Suprapubic skin (tissue), 4 donors: ENCODE measurements at places on chromosomes 6 and 20.
A peak's percentile ranks its signal among the peaks of the same experiment; 100 is the strongest.

GRCh38 chr6:99818161-99818560, 175.9 kb downstream of the MCHR2 start:
- H3K4me3 ChIP-seq: no peak overlapping the region

DNA sequence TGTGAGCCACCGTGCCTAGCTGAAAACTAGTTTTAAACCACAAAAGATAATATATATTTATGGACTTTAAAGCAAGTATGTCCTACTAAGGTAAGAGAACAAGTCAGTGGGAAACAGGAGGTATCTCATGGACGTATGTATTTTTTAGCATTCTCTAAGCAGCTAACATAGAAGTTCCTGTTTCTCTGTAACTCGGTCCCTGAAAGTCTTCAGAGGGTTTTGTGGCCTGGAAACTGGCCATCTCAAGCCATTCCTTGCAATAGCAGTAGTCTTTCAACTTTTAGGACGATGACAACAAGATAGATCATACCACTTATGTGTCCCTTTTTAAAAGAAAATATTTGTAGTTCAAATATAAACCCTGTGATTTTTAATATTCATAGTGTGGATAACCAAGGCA, 95.6 kb upstream of the RALGAPA2 start:
- no peak overlapping the region for H3K27ac ChIP-seq
- no peaks in the 10 kb centered on the region for H3K4me1 ChIP-seq
- H3K4me3 ChIP-seq: no peak overlapping the region
- H3K27me3 ChIP-seq: no peaks in the 10 kb centered on the region

DNA sequence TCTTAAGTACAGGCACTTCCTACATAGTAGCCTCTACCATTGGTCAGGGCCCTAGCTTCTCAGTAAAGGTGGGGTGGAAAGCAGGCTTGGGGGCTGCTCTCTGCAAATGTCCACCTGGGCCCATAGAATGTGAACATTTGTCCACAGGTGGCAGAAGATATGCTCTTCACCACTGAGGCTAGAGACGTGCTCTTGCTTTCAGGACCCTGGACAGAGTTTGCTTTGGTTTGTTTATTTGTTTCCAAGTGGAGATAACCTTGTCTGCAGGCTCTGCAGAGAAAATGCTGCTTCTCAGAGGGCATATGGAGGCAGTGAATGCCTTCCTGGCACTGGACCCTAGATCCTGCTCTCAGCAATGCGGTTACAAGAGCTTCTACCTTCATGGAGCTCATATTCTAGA, 129.0 kb downstream of the F13A1 start:
- DNase-seq: no peak
- H3K4me1 ChIP-seq: no peaks in the 10 kb centered on the region
- H3K4me3 ChIP-seq: no peak overlapping the region
- peaks cover 3% of the 10 kb centered on the region for H3K27me3 ChIP-seq
- no peak overlapping the region for H3K27ac ChIP-seq
- H3K36me3 ChIP-seq: no peaks in the 10 kb centered on the region

DNA sequence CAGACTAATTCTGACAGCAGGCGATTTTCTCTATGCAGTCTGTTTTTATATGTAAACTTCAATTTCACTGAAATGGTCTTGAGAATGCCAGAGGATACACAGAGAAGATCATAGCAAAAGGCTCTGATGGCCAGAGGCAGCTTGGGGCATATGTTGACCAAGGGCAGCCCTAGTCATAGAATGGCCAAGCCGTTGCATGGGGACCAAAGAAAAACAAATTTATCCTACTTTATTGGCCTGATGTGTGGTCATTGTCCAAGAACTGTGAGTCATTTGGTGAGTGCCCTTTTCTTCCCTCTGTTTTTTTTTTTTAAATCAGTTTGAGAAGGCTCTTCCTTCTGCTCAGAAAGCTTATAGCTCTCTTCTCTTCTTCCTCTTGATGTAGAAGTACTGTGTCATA, 5.8 kb downstream of the HDGFL1 start:
- no peaks in the 10 kb centered on the region for H3K4me1 ChIP-seq
- no peaks in the 10 kb centered on the region for H3K27me3 ChIP-seq
- no peak overlapping the region for H3K27ac ChIP-seq
- DNase-seq: no peak
- no peaks in the 10 kb centered on the region for H3K36me3 ChIP-seq

GRCh38 chr6:44263354-44264100, 1.8 kb downstream of the NFKBIE start:
- peak overlapping the region; percentile 62 for H3K4me3 ChIP-seq
- H3K27ac ChIP-seq: no peak overlapping the region
- peaks cover 31% of the 10 kb centered on the region for H3K4me1 ChIP-seq
- DNase-seq: no peak
- H3K27me3 ChIP-seq: no peaks in the 10 kb centered on the region
- H3K36me3 ChIP-seq: peaks cover 15% of the 10 kb centered on the region

GRCh38 chr6:70706491-70707123, 38.9 kb downstream of the SMAP1 start:
- H3K36me3 ChIP-seq: no peaks in the 10 kb centered on the region
- no peak overlapping the region for H3K27ac ChIP-seq
- no peaks in the 10 kb centered on the region for H3K27me3 ChIP-seq
- H3K4me1 ChIP-seq: peaks cover 3% of the 10 kb centered on the region

GRCh38 chr6:18585032-18585573, 198.0 kb downstream of the RNF144B start:
- H3K36me3 ChIP-seq: no peaks in the 10 kb centered on the region
- no peak for DNase-seq
- H3K27ac ChIP-seq: no peak overlapping the region
- no peaks in the 10 kb centered on the region for H3K27me3 ChIP-seq
